ENCODE measurements at places on chromosomes 2 and 18.

DNA sequence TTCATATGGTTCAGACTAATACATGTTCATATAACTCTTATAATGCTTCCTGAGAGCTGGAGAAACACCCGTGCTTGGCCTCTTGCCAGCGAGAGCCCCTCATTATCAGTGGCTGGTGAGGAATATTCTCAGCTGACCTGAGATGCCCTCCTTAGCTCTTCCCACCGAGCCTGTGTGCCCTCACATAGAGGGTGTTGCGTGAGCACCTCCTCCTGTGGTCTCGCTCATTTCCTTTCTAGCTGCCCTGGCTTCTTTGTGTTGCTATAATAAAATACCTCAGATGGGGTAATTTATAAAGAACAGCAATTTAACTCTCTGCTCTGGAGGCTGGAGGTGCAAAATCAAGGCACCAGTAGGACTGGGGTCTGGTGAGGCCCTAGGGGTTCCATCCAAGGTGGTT, 80.5 kb upstream of the ALKAL2 start:
- DNase-seq: no peak

DNA sequence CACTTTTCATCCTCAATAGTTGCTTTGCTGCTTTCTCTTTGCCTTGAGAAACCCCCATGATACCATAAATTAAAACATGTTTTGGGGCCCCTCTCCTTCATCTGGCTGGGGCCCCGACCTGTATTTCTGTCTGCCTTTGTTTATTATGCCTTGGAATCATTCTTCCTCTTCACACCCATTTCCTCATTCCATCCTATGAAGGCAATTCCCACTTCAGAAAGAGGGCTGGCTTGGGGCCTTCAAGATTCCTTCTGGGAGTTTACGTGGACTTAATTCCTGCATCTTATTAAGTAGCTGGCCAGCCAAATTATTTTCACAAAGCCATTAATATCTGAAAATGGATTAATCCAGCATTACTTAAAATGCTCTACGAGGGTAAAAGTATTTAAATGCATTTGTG, 6.8 kb upstream of the LRRTM1 start:
- DNase-seq: no peak

GRCh38 chr2:227853204-227853629, 18.2 kb upstream of the DAW1 start:
- peak; percentile 99 for DNase-seq

GRCh38 chr18:398935-399630, 101.4 kb downstream of the COLEC12 start:
- DNase-seq: no peak

DNA sequence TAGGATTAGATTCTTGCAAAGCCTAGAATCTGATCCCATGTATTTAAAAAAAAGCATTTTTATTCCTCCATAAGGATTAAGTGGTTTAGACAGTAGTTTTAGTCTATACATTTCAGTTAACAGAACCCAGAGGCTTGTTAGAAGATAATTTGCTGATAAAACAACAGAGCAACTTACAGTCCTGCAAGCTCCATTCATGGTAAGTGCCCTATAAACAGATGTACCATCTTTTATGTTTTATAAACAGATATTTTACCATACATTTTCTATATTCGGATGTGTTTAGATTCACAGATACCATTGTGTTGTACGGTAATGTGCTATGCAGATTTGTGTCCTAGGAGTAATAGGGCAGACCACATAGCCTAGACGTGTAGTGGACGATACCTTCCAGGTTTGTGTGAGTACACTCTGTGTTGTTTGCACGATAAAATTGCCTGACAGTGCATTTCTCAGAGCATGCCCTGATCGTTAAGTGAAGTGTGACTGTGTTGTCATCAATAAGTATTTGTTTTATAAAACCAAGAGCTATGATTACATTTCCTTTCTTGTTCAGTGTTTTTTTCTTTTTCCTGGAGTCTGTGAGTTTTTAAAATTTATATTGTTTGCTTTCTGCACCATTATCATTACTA, 54.2 kb downstream of the CERS6 start:
- DNase-seq: no peak

DNA sequence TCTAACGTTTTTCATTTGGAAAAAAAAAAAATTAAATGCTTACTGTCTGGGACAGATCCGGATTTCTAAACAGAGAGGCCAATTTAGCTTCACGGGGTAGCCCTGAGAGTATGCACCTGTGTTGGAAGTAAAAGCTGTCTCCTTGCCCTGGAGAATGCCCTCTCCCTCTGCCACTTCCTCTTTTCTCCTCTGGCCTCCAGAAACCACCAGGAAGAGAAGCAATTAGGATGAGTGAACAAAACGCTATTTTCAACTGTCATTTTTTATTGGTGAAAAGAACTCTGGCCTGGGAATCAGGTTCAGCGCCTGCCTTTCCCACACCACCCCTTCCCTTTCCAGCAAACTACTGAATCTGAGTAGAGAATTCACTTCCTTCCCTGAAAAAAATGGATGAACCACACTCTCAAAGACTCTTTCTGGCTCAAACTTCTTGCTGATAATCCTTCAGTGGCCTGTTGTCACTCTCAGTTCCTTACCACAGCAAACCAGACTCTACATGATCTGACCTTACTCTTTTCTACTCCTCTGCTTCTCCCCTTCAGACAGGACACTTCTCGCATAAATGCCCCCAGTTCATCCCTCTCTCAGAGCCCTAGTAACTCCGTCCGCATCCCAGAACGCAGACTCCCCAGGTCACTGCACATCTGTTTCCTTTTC, 29.8 kb downstream of the KLF7 start:
- no peak for DNase-seq

DNA sequence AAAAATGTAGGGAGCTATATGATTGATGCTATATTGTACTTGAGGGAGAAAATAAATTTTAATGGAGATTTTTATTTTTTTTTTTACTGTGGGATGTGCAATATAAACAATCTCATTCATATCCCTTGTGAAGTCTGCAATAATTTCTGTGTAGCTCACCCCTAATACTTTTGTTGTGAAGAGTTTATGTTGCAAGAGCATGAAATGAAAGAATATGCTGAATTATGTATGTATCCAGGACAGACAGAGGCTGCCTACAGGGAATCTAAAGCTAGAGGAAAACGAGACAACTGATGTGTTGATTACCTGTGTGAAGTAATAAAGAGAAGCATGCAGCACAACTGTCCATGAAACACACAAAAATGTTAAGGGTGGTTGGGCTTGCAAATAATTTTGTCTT, 643.3 kb downstream of the DCDC2C start:
- no peak for DNase-seq

GRCh38 chr2:29336341-29337241, 221.4 kb downstream of the CLIP4 start:
- no peak for DNase-seq

DNA sequence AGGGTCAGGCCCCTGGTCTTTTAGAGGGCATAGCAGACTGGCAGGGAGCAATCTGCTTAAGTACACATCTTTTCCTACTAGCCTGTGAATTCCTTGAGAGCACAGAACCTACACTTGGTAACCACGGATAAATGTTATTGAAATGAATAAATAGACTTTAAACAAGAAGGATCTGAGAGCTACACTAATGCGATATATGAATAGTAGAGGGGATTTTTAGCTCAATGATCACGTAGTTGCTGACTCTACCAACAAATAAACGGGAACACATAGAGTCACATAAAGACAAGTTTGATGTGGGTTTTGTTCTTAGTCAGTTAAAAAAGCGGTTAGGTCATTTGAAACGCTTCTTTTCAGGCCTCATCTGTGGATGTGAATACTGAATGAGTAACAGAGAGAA, 290.3 kb upstream of the CCDC68 start:
- no peak for DNase-seq

GRCh38 chr2:72136331-72136730, 11.3 kb downstream of the CYP26B1 start:
- DNase-seq: no peak

DNA sequence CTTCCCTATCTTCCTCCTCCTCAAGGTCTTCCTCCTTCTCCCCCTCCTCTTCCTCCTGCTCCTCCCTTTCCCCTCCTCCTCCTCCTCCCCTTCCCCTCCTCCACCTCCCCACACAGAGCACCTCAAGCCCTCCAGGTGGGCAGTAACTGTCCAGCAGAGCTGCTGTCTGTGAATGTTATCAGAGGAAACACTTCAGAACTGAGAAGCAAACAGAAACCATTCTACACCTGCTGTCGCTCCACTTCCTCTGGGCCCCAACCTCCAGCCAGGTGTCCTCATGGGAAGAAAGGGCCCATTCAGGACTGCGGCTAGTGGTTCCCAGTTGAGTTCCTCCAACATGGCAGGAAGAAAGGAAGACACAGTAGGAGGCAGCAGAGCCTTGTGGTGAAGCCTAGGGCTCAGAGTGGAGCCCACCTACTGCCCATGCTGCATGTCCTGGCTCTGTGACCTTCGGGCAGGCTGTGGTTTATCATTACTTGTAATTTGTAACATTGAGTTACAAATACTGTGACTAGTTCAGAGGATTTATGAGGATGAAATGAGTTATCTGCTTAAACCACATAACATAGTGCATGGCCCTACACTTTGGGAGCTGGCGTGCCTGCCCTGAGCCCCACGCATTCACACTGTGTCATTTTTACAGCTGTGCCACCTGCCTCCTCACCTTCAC, 165.9 kb upstream of the ID2 start:
- DNase-seq: no peak

DNA sequence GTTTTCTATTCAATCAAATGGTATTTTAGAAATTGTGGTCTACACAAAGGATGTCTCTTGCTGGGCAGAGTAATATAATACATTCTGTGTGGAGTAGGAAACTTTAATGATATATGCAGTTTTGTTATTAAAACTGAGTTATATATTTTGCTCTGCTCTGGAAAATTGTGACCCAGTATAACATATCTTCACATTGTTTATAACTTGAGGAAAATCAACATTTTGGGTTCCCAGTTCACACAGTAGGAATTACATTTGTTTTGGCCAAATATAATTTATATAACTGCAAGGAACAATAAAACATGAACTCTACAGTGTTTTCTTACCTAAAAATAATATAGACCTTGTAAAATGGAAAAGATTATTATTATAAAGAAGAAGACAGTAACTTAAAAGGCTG, 372.4 kb downstream of the OSR1 start:
- no peak for DNase-seq

DNA sequence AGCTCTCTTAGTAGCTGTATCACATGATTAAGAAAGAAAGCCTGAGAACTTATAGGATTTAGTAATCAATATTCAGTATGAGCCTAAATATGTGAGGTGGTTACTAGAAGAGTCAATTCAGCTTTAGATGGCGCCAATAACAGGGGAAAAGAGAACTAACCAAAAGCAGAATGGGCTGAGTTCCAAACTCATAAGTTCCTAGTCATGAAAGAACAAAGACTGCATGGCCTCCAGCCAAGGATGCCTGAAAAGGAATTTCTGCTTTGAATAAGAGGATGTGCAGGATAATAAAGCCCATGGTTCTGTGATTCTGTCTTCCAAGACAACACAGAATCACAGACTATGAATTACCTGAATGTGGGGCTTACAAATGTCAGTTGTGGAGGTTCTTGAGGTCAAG, 196.5 kb downstream of the SATB2 start:
- no peak for DNase-seq

All from kidney glomerular epithelial cell (primary cell).